ENCODE measurements at places on chromosomes 3 and 15.

GRCh38 chr3:88093266-88093665 lies 34.2 kb downstream of the ZNF654 start:
- DNase-seq: no peak

DNA sequence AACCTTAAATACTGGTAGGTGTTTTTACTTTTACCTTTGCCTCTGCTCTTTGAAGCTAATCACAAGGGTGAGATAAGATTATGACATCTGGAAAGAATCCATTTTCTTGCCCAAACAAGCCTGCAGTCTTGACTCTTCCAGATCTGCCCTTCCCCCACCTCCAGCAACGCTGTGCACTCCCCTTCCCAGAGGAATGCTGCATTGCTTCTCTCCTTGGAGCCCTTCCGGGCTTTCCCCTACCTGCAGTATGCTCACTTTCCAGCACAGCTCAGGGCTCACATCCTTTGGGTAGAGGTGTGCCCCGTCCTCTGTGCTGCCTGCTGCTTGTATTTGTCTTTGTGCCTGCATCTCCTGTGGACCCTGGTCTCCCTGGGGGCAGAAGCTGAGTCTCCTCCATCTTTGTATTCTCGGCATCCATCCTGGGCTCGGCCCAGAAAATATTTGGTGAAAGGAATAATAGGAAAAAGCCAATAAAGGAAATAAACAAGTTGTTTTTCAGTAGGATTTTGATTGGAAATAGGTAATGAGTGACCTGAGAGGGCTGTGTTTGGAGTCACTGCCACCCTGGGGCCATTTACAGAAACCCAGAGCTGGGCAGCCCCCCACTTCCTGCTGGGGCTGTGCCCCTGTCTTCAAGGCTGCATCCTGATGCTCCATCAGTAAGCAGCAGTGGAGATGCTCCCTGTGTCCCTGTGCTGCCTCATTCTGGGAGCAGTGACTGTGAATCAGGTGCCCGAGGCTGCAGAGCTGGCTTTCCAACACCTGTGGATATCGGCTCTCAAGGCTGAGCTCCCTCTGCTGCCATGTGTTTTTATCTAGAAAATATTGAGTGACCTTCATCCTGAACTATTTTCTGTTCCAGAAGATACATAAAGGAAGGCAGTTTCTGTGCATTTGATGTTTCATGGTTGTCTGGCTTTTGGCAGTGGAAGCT lies 117.5 kb downstream of the EEFSEC start:
- DNase-seq: no peak

GRCh38 chr3:188507244-188507720 lies 353.3 kb downstream of the LPP start:
- DNase-seq: peak; percentile 46

- DNase-seq: no peak
Measured at GRCh38 chr15:60740787-60741354, 261.9 kb upstream of the ICE2 start.

- DNase-seq: peak; percentile 38
Measured at GRCh38 chr15:56916825-56917477, 1.5 kb upstream of the TCF12 start.

GRCh38 chr3:72738752-72739530 lies 109.3 kb downstream of the SHQ1 start:
- DNase-seq: peak; percentile 23

DNA sequence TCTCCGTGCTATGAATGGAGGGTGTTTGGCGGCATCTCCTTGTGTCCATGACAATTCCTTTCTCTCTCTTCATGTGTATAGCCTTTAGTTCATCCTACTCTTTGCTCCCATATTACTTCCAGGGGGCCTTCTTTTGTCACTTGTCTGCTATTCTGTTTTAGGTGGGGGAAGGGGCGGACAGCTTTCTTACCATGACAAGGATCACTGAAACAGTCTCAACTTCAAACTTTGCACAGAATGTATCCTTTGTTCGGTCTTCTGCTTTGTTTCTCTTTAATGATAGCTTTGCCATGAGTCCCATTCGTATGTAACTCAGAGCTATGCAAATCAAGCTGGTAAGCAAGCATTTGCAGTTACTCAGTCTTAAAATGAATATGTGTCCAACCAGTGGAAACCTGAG lies 294.2 kb downstream of the TIGIT start:
- no peak for DNase-seq

DNA sequence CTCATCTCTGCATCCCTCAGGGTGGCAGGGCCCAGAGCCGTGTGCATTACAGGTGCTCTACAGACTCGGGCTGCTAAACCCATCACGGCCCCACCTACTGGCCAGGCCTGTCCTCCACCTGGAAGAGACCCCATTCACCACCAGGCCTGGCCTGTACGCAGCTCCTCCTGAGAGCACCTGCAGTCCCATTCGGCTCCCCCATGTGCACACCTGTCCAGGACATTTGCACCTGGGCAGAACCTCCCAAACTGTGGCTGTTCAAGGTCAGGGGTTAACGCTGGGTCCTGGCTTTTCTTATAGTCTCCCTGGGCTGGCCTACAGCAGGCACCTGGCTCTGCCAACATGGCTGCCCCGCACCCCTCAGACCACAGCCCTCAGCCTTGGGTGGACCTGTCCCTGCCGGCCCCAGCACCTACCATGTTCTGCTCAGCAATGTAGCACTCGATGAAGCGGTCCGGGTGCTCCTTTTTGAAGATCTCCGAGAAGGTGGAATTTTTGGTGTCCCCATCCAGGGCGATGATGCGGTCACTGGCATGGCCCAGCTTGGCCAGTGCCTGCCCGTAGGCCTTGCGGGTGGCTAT lies 25.7 kb downstream of the TKT start:
- DNase-seq: no peak

GRCh38 chr3:54120657-54121413 lies 1.5 kb upstream of the CACNA2D3 start:
- no peak for DNase-seq

GRCh38 chr3:180611006-180611405 lies 9.0 kb downstream of the TTC14 start:
- no peak for DNase-seq

- no peak for DNase-seq
Measured at GRCh38 chr3:138222942-138223287, 35.8 kb downstream of the ARMC8 start.

GRCh38 chr3:192843119-192843518 lies 74.5 kb downstream of the MB21D2 start:
- no peak for DNase-seq

Data from OCI-M1 (cell line).